ENCODE measurements at places on chromosomes 3 and 15. TPM values are rescaled to one million over a fixed set of nuclear protein-coding genes. Genes with fewer than 3 reads are reported as not detected.

DNA sequence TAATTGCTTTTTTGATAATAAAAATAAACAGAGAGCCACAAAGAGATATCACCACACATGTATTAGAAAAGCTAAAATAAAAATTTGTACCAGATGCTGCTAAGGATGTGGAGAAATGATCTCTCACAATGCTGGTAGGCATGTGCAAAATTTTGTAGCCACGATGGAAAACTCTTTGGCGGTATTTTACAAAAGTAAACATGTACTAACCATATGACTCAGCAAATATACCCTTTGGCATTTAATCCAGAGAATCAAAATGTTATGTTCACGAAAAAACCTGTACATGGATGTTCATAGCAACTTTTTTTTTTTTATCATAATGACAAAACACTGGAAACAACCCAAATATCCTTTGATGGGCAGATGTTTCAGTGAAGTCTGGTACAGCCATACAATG is 261.2 kb downstream of the LPP start:
- DNase-seq, result no peak

- no peak for DNase-seq
These were observed 17.7 kb downstream of the MUC20 start for GRCh38 chr3:195738274-195739044.

DNA sequence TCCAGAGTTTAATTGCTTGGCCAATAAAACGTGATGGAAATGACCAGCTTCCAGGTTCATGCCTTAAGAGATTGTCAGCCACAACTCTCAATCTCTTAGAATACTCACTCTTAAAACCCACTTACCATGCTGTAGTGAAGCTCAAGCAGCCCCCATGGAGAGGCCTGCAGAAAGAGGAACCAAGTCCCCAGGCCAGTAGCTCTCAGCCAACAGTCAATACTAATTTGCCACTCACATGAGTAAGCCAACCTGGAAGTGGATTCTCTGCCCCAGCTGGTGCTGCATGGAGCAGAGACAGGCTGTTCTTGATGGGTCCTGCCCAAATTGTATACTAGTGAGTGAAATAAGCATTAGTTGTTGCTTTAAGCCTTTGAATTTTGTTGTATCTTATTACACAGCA is 155.9 kb downstream of the OXSM start:
- no peak for DNase-seq

GPR62 gene
- polyA plus RNA-seq, result 0.53 TPM

SPSB4 gene
- polyA plus RNA-seq, result 15.8 TPM

PP2D1 gene
- 1.0 TPM for polyA plus RNA-seq

HAPLN3 gene
- 3.4 TPM for polyA plus RNA-seq

DAPK2 gene
- polyA plus RNA-seq, result 5.8 TPM

GRCh38 chr3:48465531-48466378 is 19.2 kb downstream of the ATRIP start:
- peak; percentile 98 for DNase-seq

DNA sequence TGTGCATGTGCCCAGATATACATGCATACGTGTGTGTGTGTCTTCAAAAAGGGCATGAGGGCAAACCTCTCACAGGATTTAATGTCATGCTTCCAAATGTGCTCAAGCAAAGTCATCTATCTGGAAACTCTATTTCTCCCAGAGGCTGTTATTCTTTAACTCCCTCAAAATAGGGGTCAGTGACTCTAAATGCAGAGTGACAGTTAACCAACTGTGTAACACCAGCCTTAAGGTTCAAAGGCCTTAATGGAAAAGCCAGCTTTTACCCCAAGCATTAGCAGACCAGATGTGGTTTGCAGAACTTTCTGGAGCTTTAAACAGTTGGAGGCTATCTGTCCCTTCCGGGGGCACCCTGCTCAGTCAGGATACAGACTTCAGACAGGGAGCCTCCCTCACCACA is 70.4 kb upstream of the SLC7A14 start:
- no peak for DNase-seq

- DNase-seq, result no peak
These were observed 95.0 kb upstream of the MRPL3 start for GRCh38 chr3:131597816-131598215.

DNA sequence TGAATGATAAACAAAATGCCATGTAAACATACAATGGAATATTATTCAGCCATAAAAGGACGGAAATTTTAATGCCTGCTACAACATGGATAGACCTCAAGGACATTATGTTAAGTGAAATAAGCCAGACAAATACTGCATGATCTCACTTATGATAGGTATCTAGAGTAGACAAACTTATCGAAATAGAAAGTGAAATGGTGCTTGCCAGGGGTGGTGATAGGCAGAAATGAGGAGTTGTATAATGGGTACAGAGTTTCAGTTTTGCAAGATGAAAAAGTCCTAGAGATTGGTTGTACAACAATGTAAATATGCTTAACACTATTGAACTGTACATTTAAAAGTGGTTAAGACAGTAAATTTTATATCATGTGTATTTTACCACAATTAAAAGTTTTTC is 287.8 kb downstream of the ERC2 start:
- no peak for DNase-seq

CLDN16 gene
- polyA plus RNA-seq, result 35.9 TPM

DNA sequence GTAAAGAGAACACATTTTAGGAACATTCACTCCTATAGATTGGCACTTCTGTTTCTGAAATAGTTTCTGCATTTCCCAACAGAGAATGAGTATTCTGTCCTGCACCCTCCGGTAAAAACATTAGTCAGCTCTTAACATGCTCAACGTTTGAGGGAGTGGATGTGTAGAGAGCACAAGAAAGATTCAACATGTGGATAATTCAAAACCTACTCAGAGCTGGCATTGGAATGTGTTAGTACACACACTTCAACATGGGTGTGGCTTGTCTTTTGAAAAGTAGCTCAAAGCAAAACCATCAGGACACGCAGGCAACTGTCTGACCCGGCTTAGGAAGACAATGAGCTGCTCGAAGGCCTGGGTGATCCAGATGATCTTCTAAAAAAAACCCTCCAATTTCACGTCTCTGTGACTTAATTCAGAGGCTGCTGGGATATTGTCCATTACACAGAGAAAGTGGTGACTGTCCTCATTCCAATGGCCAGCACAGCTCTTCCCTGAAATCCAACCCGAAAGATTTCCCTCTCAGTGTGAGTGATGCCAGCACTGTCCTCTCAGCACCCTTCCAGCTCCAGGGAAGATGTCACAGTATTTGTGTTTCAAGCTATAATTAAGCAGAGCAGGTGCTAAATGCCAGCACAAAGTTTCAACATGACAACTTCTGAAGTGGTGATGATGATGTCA is 18.1 kb downstream of the FBN1 start:
- no peak for DNase-seq

CLDN18 gene
- polyA plus RNA-seq, result 1.0 TPM

- no peak for DNase-seq
These were observed 18.1 kb downstream of the MCF2L2 start for GRCh38 chr3:183410280-183410679.

GRCh38 chr15:25863111-25863967 is at the start of gene ATP10A:
Gene ATP10A, minus strand, starts transcription at chr15:25863327. Its CDS starts 231 bp downstream, at chr15:25863096.
- DNase-seq, result no peak

Data from renal cortex interstitium (tissue), 15 donors.